Calu3 (cell line): ENCODE measurements at places on chromosomes 6 and 20. TPM values are rescaled to one million over a fixed set of nuclear protein-coding genes. Genes with fewer than 3 reads are reported as not detected.
A peak's percentile ranks its signal among the peaks of the same experiment; 100 is the strongest.

DNA sequence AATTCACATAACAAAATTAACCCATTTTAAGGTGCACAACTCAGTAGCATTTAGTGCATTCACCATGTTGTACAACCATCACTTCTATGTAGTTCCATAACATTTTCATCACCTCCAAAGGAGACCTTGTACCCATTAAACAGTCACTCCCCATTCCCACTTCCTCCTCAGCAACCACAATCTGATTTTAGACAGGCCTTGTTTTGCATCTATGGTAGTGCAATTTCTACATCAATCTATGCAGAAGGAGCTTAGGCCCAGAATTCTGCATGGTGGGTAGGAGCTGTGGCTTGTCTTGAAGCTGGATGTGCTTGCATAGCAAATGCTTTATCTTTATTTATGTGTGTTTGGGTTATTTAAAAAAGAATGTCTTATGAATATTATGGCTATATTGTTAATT is 13.5 kb upstream of the HLA-DQA1 start:
- H3K4me1 ChIP-seq: peaks cover 13% of the 10 kb centered on the region
- H3K27ac ChIP-seq: no peak overlapping the region
- no peak for DNase-seq
- H3K27me3 ChIP-seq: no peaks in the 10 kb centered on the region

DNA sequence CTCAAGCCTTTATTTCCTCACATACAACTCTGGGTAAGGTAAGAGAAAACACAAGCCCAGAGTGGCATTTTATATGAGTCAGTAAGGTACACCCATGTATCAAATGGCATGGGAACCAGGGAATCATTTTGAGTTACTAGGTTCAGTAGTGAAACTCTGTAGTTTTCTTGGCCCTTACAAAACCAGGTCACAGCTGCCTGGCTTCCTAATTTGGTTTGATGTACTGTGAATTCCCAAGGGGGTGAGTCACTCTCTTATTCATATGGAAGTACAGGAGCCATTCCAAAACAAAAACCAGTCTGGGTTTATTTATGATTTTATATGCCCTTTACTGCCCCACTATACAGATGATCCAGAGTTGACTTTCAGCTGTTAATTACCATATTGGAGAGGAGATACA is 70.7 kb downstream of the PDE7B start:
- no peak overlapping the region for H3K4me3 ChIP-seq
- no peaks in the 10 kb centered on the region for H3K36me3 ChIP-seq
- no peak overlapping the region for H3K27ac ChIP-seq
- H3K4me1 ChIP-seq: peaks cover 8% of the 10 kb centered on the region

- no peak overlapping the region for H3K4me3 ChIP-seq
- DNase-seq: no peak
- no peaks in the 10 kb centered on the region for H3K27me3 ChIP-seq
Observed at GRCh38 chr6:115058414-115059211, 715.8 kb upstream of the HS3ST5 start.

DNA sequence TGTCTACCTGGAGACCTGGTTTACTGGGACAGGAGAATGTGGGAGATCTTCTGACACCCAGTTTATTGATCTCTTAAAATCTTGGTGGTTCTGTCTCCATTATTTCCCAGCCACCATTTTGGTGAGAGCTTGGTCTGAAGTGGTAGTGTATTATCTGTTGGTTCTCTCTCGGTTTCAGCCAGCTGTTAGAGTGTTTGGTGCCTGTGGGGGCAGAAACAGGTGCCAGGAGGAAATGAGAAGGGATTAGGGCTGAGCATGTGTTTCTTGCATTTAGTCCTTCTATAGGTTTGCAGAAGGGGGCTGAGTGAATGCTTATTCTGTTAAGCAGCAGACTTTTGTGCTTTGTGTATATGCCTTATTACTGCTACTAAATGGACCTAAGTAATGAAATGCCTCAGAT is 9.6 kb downstream of the JARID2 start:
- peaks cover 21% of the 10 kb centered on the region for H3K4me1 ChIP-seq
- no peak overlapping the region for H3K4me3 ChIP-seq
- H3K27me3 ChIP-seq: no peaks in the 10 kb centered on the region
- DNase-seq: no peak

GRCh38 chr20:46396052-46396740 is 10.2 kb downstream of the ELMO2 start:
- no peak overlapping the region for H3K27ac ChIP-seq
- H3K4me3 ChIP-seq: no peak overlapping the region
- no peaks in the 10 kb centered on the region for H3K27me3 ChIP-seq
- H3K4me1 ChIP-seq: peaks cover 22% of the 10 kb centered on the region
- no peaks in the 10 kb centered on the region for H3K36me3 ChIP-seq

- DNase-seq: no peak
- H3K4me3 ChIP-seq: no peak overlapping the region
- no peaks in the 10 kb centered on the region for H3K27me3 ChIP-seq
- H3K36me3 ChIP-seq: no peaks in the 10 kb centered on the region
- no peak overlapping the region for H3K27ac ChIP-seq
Observed at GRCh38 chr6:140007525-140007924, 633.1 kb upstream of the CITED2 start.

GRCh38 chr6:31129130-31129529 is 8.9 kb upstream of the CDSN start:
- no peak for DNase-seq
- peaks cover 29% of the 10 kb centered on the region for H3K36me3 ChIP-seq
- no peak overlapping the region for H3K27ac ChIP-seq
- peaks cover 41% of the 10 kb centered on the region for H3K4me1 ChIP-seq
- H3K4me3 ChIP-seq: no peak overlapping the region

DNA sequence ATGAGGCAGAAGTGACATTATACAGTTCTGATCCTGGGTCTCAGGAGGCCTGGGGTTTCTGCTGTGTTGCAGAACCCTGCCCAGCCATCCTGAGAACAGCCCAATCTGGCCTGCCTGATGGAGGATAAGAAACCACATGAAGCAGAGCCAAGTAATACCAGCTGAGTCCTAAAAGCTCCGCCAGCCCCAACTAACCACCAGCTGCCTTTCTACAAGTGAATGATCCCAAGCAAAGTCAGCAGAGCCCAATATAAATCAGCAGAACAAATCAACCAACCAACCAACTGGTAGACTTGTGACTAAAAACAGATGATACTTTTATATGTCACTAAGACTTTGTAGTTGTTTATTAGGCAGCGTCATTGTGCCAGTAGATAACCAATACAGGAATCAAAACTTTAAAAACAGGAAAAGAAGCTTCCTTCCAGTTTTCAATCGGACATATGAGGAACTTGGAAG is 52.1 kb downstream of the SNX5 start:
- no peaks in the 10 kb centered on the region for H3K36me3 ChIP-seq
- H3K27me3 ChIP-seq: peaks cover 14% of the 10 kb centered on the region
- no peak overlapping the region for H3K4me3 ChIP-seq
- H3K27ac ChIP-seq: no peak overlapping the region
- no peaks in the 10 kb centered on the region for H3K4me1 ChIP-seq

- H3K4me1 ChIP-seq: peaks cover 12% of the 10 kb centered on the region
- peaks cover 69% of the 10 kb centered on the region for H3K27me3 ChIP-seq
- no peak overlapping the region for H3K27ac ChIP-seq
- H3K4me3 ChIP-seq: peak overlapping the region; percentile 15
- DNase-seq: peak; percentile 44
Observed at GRCh38 chr6:33191383-33192104, 723 bp downstream of the COL11A2 start.

ANGPT4 gene
- total RNA-seq: not detected in 2 replicates

FILIP1 gene
- not detected in 2 replicates for total RNA-seq

PBOV1 gene
- total RNA-seq: not detected in 2 replicates

CLPSL1 gene
- total RNA-seq: not detected in 2 replicates
